ENCODE measurements at places on chromosomes 2 and 18.
A peak's percentile ranks its signal among the peaks of the same experiment; 100 is the strongest.

DNA sequence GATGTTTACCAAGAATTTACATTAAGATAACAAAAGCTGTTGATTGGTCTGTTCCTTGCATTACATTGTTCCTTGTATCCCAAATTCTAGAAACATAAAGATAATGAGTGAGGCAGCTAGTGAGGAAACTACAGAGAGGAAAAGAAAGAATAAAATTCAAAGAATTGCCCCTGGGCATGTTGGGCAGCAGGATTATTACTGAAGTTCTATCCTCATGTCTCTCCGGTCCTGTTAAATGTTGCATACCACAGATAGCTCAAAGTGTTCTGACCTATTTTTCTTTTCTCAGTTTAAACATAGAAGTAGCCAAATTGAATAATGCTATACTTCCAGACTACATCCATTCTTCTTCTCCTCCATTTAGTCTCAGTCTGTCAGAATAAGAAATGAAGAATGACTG, 58.2 kb upstream of the DYNC1I2 start:
- DNase-seq: no peak
- H3K36me3 ChIP-seq: no peaks in the 10 kb centered on the region
- no peak overlapping the region for H3K27ac ChIP-seq
- no peak overlapping the region for H3K4me3 ChIP-seq
- H3K27me3 ChIP-seq: no peaks in the 10 kb centered on the region

- H3K36me3 ChIP-seq: no peaks in the 10 kb centered on the region
- H3K4me3 ChIP-seq: no peak overlapping the region
- no peaks in the 10 kb centered on the region for H3K4me1 ChIP-seq
Observed at GRCh38 chr2:81087646-81088045, 783.1 kb upstream of the LRRTM1 start.

GRCh38 chr18:66749030-66749429, 145.1 kb upstream of the CDH19 start:
- peak; percentile 36 for DNase-seq
- no peak overlapping the region for H3K27ac ChIP-seq
- H3K4me3 ChIP-seq: no peak overlapping the region
- H3K4me1 ChIP-seq: no peaks in the 10 kb centered on the region
- no peaks in the 10 kb centered on the region for H3K27me3 ChIP-seq

DNA sequence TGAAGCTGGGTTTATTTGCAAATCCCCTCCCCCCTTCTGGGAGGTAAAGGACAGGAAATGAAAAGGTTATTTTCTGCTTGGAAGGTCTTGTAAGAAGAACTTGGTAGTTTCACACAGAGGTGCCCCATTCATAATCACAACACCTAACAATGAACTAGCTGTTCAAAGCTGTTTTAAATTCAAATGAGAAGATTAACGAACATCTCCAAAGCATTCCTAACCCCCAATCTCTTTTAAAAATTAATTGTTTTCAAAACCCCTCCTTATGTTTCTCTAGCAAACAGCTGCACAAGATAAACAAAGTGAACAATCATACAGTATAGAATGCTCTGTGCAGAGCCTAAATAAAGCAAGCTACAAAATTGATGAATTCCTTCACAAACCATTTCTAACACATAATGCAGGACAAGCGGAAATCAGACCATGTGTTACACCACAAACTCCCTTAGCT, 271.4 kb downstream of the SATB2 start:
- H3K27me3 ChIP-seq: no peaks in the 10 kb centered on the region
- H3K4me3 ChIP-seq: no peak overlapping the region
- no peaks in the 10 kb centered on the region for H3K4me1 ChIP-seq
- H3K27ac ChIP-seq: no peak overlapping the region

DNA sequence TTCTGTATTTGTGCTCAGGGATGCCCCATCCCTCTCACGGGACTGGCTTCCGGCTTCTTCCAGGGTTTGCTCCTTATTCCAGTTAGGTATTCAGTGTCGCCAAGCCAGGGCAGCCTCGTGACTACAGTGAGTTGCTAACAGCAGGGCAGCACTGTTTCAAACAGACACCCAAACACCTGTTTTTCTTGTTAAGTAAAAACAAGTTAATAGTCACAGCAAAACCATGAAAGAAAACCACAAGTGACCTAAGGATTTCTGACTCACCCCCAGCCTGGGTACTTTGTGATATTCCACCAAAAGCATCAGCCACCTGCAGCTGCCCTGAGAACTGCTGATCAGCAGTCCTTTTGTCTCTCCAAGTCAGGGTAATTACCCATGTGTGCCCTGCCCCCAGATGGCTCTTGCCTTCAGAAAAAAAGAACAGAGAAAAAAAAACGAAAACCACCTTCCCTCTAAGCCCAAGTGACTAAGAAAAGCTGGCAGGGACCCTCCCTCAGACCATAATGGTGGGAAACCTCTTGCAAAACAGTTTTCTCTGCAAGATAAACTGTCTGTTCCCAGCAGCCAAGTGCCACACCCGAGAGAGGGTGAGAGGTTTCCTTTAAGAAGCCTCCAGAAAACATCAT, 178.2 kb downstream of the ANAPC1 start:
- DNase-seq: no peak
- H3K4me3 ChIP-seq: no peak overlapping the region
- H3K4me1 ChIP-seq: peaks cover 14% of the 10 kb centered on the region

DNA sequence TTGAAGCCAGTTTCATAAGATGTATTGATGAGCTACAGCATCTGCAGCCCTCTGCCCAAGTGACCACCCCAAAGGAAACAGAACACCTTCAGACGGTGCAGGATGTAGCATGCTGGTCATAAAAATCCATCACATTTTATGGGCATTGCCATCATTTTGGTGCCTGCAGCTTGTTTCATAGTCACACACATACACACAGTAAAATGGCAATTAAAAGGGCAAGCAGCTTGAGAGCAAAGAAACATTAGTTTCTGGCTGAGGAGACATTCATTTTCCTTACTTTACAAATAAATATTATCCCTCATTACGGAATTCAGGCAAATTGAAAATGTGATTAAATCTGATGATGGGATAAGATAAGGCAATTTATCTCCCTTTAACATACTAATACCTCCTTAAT, 13.4 kb downstream of the MYO5B start:
- H3K4me1 ChIP-seq: no peaks in the 10 kb centered on the region
- H3K4me3 ChIP-seq: no peak overlapping the region
- H3K27me3 ChIP-seq: no peaks in the 10 kb centered on the region
- H3K27ac ChIP-seq: no peak overlapping the region

- no peak for DNase-seq
- no peaks in the 10 kb centered on the region for H3K36me3 ChIP-seq
- H3K27me3 ChIP-seq: peaks cover 10% of the 10 kb centered on the region
Observed at GRCh38 chr18:58861861-58862301, 2.8 kb upstream of the ZNF532 start.

DNA sequence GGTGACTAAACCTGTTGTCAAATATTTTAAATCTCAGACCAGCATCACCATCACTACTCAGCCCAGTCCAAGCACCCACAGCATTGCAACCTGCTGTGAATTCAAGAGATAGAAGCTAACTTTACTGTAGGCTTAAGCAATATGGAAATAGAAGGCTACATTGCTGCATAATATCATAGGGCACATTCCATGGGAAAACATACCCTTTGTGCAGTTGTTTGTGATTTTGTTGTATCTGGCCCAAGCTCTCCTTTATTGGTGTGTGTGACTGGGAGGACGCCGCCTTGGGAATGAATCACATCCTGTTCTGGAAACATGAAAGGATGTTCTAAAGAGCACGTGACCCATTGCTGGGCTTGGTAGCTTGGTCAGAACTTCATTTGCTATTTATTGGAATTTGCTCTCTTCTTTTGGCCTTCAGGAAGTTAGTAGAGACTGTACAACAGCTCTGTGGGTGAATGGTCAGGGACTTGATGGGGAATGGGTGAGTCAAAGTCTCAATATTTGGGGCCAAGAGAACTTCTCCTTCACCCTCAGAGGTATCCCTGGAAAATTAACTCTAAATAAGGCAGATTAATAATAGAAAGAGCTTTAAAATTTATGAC, 106.8 kb upstream of the SERPINE2 start:
- no peak for DNase-seq
- no peaks in the 10 kb centered on the region for H3K4me1 ChIP-seq
- no peaks in the 10 kb centered on the region for H3K36me3 ChIP-seq
- no peak overlapping the region for H3K4me3 ChIP-seq
- no peaks in the 10 kb centered on the region for H3K27me3 ChIP-seq

- no peak overlapping the region for H3K27ac ChIP-seq
- DNase-seq: no peak
- no peaks in the 10 kb centered on the region for H3K27me3 ChIP-seq
- H3K36me3 ChIP-seq: no peaks in the 10 kb centered on the region
- H3K4me1 ChIP-seq: peaks cover 27% of the 10 kb centered on the region
- H3K4me3 ChIP-seq: no peak overlapping the region
Observed at GRCh38 chr2:182818925-182819324, 47.5 kb downstream of the FRZB start.

GRCh38 chr2:71379086-71379485, 47.5 kb downstream of the ZNF638 start:
- DNase-seq: no peak
- peaks cover 15% of the 10 kb centered on the region for H3K36me3 ChIP-seq
- no peaks in the 10 kb centered on the region for H3K27me3 ChIP-seq
- no peak overlapping the region for H3K27ac ChIP-seq
- peaks cover 5% of the 10 kb centered on the region for H3K4me1 ChIP-seq
- no peak overlapping the region for H3K4me3 ChIP-seq

- DNase-seq: no peak
- no peaks in the 10 kb centered on the region for H3K27me3 ChIP-seq
- peaks cover 10% of the 10 kb centered on the region for H3K4me1 ChIP-seq
- no peak overlapping the region for H3K27ac ChIP-seq
Observed at GRCh38 chr2:171798156-171798820, 95.8 kb downstream of the SLC25A12 start.
